Stimulated activated CD8-positive, alpha-beta memory T cell treated with anti-CD3 and anti-CD28 coated beads, Interleukin-7, amount 100 ng/mL, for 4 hours (primary cell): ENCODE measurements at places on chromosomes 5 and 9.
A peak's percentile ranks its signal among the peaks of the same experiment; 100 is the strongest.

GRCh38 chr9:130672466-130672865, 8.1 kb downstream of the PRDM12 start:
- DNase-seq, result no peak

DNA sequence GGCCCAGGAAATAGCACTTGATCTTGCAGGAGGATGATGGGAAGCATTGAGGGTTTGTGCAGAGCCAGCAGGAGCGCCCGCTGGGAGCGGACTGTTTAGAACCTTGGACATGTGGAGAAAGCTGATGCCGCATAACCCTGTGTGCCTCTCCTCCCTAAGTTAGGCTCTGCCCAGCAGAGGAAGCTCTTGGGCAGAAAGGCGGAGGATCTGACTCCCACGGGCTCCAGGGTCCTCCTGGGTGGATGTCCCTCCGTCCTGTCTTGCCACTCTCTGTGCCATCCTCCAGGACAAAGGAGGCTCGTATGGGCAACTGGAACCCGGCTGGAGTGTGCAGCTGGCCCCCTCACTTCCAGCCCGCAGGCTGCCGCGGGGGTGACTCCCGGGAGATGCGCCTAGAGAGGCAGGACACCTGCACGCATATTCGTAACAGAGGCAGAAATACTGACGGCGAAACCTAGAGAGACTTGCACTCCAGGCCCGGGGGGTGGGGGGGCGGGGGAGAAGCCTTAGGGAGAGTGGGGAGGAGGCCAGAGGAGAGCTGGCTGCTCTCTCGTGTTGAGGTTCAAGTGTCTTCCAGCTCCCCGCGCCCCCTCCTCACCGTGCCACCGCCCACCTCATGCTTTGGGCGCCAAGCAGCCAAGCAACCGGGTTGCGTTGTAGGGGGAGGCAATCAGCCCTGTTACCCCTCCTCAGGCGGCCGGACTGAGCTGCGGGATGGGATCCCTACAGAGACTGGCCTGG, 5.4 kb upstream of the FOXE1 start:
- no peak for DNase-seq

DNA sequence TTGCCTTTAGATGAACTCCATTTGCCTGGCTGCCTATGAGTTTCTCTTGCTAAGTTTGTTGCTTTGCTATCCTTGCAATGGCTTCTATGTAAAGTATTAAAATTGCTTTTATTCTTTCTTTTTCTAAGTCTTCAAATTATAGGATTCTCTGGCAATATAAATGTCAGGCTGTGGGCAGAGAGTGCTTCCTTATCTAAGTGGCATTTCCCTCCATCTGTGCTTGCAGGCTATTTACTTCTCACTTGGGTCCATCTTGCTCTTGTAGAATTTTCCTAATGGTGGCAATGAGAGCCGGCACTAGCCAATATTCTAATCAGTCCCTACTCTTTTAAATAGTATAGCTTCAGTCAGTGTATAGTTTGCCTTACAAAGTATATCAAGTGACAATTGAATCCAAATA, 63.3 kb downstream of the FAM174A start:
- no peak for DNase-seq

GRCh38 chr5:123701511-123702200, 189.7 kb downstream of the CSNK1G3 start:
- no peak for DNase-seq

DNA sequence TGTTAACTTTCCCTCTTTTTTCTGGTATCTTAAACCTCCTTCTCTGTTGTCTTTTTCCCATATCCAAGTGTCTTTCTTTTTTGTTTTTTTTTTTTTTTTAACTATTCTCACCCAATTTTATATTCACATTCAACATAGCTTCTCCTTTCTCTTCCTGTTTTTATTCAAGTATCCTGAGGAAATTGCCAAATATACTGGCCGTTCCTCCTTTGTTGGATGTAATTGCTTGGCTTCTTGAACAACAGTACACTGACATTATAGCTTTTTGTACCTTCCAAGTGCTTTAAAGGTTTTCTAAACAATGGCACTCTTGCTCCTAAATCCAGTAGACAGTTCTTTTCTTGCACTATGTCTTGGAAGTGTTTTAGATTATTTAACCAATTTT, 1146.8 kb downstream of the MAT2B start:
- no peak for DNase-seq

DNA sequence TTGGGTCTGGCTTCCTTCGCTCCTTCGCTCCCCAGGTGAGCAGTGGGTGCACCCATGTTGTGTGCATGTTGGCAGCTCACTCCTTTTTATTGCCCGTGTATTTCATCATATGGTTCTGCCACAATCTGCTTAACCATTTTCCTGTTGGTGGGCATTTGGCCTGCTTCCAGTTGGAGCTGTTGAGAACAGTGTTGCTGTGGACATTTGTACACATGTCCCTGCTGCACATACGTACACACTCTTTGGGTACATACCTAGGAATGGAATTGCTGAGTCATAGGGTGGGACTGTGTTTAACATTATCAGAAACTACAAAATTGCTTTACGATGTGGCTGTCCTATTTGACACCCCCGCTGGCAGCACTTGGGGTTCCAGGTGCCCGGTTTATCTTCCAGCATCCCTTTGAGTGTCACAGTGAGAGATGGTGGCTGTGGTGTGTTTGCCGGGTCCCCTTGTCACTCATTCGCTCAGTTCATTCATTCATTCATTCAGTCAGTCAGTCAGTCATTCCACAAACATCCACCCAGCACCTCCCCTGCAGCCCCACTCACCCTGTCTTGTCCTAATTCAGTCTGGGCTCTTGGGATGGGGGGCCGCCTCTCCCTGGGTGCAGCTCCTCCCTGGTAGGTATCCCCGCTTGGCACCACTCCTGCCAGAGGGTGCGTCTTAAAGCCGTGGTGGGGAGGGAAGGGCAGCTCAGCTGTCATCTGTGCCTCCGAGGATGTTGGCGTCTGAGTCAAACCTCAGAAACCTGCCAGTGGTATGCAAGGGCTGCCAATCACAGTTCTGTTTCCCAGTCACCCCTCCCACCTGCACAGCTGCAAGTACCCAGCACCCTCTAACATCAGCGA, 7.9 kb upstream of the FIBCD1 start:
- no peak for DNase-seq

DNA sequence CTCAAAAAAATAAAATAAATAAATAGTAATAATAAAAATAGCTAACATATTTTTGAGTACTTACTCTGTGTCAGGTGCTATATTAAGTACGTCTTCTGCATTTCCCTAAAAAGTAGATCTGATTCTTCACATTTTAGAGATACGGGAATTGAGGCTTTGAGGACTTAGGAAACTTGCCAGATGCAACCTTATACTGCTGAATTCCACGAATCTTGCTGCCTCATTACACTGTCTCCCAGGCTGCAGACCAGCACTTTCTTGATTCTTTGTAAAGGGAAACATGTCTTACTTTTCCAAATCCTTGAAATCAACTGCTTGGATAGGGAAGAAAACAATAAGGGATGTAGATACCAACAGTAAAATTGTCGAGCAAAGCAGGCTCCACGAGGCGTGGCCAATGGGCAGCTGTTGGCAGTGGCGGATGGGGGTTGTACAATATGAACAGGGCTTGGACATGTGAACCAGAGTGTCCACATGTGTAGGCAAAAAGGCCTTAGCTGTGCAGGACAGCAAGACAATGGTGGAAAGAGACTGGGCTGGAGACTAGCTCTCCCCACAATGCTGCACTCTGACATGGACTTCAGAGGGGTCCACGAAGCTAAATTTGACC, 124.3 kb upstream of the RAI14 start:
- no peak for DNase-seq

DNA sequence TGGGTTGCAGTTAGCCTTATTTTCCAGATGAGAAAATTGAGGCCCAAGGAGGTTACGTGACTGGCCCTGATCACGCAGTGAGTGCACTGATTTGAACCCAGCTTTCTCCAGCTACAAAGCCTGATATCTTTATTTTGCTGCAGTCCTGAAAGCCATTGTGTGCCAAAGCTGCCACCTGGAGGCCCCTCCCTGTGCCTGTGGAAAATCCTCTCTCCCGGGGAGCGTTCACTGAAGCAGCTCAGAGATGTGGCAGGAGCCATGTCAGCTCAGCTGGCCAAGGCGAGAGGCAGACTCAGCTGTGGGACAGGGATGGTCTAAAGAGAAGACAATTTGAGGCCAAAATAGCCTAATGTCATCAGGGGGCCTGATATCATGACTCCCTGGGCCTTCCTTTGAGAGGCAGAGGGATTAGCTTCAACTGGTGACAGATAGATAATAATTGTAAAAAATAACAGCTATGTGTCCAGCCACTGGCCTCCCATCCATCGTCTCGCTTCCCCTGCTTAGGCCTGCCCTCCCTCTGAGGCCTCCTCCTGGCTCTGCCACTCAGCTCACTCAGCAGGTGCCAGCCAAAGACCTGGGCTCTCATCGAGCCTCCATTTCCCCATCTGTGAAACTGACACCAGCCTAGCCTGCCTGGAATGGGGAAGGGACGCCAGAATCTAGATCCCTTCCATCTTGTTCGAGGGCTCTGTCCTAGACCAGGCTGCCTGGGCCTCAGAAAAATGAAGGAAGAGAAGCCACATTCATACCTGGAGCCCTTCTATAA, 74.3 kb upstream of the GGTA1 start:
- DNase-seq, result no peak

DNA sequence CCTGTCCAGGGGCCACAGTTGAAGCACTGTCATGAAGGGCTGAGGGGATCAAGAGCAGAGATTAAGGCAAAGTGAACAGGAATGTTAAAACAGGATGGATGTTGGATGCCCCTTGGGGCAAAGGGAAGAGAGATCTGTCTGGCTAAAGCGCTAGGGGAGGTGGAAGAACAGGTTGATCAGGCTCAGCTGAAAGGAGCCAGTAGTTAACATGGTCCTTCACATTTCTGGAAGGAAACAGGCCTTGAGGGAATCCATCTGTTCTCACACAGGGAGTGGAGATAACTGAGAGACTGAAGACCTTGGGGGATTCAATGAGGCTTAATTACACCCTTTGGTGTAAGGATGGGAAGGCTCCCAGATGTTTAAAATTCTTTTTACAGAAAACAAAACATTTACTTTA, 5.8 kb downstream of the HAPLN1 start:
- DNase-seq, result no peak

DNA sequence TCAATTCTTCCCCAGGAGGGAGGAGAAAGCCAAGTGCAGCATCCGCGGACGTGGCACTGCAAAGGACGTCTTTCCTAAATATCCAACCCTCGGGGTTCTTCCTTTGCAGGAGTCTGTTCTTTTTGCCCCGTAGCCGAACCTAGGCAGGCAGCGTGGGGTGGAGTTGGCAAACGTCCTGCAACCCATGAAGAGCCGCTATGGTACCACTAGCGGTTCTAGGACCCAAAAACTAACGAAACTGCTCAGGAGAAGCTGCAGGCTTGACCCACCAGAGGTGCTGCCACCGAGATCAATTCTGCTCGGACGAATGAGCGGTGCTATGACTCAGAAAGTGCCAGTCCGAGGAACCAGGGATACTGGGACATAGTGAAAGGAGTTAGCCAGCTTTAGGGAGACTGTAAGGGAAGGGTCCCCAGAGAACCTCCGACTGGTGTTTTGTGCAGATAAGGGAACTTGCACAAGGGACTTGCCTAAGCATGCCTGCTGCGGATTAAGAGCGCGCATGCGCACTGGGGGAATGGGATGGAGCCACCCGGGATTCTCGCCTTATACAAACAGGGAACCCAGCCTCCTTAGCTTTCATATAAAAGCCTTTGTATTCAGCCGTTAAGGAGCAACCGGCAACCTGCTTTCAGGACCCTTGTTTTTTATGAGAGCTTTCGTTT, 32.7 kb downstream of the ANXA2R start:
- peak; percentile 61 for DNase-seq

- no peak for DNase-seq
Observed at GRCh38 chr5:147465747-147466146, 44.1 kb downstream of the DPYSL3 start.

- DNase-seq, result no peak
Observed at GRCh38 chr5:128490761-128491160, 47.3 kb downstream of the FBN2 start.

GRCh38 chr5:138832218-138832617, 42.9 kb downstream of the LRRTM2 start:
- no peak for DNase-seq

DNA sequence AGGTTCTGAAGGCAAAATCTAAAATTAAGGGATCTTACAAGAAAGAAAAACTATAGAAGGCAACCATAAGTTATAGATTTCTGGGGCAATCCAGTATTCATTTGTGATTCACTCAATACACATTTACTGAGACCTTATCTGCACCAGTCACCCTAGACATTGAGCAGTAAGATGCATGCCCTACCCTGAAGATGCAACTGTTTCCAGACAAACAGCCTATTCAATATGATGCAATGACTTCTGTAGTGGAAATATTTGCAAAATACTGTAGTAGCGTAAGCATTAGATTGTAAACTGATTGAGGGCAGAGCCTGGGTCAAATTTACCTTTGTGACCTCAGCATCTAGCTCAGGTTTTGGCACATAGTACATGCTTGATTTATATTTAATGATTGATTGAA, 256.2 kb upstream of the ACTBL2 start:
- DNase-seq, result no peak

DNA sequence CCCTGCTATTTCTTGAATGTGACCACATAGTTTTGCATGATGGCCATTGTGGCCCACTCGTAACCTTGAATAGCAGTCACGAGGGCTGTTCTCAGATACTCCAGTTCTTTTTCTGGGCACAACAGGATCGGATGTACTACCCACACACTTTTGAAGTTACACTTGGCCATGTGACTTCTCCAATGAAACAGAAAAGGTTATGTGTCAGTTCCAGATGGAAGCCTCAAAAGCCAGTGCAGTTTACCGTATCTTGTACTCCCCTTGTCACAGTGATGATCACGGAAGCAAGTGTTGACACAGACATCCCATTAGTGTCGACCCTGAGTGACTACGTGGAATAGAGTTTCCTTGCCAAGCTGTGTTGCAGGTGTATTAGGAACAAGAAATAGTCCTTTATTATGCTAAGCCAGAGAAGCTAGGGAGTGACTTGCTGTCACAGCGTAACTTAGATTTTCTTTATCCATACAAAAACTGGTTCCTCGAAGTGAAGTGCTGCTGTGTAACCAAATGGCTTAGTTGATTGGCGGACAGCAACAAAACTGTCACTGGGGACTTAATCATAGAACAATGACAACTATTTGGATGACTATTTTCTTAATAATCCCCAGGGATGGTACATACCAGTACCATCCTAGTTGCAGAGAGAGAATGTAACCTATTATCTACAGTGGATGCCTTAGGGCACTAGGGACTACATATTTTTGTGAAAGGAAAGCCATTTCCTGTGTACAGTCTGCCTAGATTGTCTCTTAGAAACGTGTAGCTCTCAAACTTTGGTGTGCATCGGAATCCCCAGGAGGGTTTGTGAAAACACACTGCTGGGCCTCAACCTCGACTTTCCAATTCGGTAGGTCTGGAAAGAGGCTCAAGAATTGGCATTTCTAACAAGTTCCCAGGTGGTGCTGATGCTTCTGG, 90.1 kb upstream of the DMRT1 start:
- DNase-seq, result no peak

GRCh38 chr9:132912131-132912530, 32.3 kb downstream of the TSC1 start:
- no peak for DNase-seq

DNA sequence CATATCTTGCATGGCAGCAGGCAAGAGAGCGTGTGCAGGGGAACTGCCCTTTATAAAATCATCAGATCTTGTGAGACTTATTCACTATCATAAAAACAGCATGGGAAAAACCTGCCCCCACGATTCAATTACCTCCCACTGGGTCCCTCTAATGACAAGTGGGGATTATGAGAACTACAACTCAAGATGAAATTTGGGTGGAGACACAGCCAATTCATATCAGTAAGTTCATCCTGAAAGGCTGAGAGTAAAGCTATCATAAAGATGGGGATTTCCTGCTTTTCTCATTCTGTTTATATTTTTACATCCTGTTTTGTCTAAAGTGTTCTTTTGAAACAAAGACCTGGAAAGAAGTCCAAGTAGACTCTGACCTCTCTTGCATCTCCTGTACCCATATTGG, 28.9 kb upstream of the IL33 start:
- no peak for DNase-seq

- DNase-seq, result no peak
Observed at GRCh38 chr9:9041756-9042155, 1242.2 kb upstream of the DMAC1 start.
